Activated naive CD4-positive, alpha-beta T cell treated with anti-CD3 and anti-CD28 coated beads, Interleukin-2, amount 50 U/mL, for 16 hours (primary cell): ENCODE measurements at places on chromosomes 3 and 15.

GRCh38 chr15:47870300-47870955, 153.1 kb downstream of the SEMA6D start:
- DNase-seq: no peak

GRCh38 chr3:27360113-27361078, 8.8 kb downstream of the NEK10 start:
- DNase-seq: no peak

- no peak for DNase-seq
Measured at GRCh38 chr3:141302364-141303141, 65.8 kb upstream of the ZBTB38 start.

DNA sequence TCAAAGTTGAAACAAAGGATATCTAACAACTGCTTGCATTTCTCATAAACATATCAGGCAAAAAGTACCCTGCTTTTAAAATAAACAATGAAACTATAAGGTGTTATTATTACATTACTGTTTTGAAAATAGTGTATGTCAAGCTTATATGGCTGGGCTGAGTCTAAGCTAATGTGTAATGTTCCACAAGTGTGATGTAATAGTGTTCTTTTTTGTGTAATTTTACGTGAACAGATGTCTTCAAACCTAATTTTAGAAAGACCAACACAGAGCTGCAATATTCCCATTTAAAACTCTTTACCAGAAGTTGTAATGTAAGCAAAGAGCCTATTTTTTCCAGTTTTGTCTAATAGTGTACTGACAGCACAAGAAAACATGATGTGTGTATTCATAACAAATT, 34.0 kb downstream of the MINDY2 start:
- no peak for DNase-seq

DNA sequence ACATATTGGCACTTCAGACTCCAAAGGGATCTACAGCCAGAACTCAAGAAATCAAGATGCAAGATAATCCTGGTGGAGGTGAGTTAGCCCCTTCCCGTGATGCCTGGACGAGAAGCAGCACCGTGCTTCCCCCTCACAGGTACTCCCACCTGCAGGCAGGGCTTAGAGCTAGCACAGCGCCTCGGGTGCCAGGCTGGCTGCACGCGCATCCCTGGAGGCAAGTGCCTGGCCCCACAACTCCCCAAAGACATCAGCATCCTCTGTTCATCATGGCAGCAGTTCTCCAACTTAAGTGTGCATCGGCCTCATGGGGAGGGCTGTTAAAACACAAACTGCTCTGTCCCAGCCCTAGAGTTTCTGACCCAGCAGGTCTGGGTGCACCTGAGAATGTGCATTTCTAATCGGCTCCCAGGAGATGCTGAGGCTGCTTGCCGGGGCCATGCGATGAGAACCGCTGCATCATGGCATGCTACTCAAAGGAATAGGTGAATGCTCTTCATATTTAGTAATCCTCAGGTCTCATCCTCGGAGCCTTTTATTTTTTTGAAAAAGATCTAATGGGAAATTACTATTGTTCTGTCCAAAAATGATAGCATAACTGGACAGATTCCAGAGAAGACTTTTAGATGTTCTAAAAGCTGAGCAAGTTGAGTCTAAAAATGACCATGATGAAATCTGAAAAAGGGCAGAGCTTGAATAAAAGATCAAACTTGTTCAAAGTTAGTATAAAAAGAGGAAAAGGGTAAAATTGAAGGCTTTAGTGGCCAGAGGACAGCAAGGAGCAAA, 244.2 kb downstream of the ADAMTS17 start:
- DNase-seq: no peak

- no peak for DNase-seq
Measured at GRCh38 chr3:170274641-170275040, 52.4 kb downstream of the PRKCI start.

- no peak for DNase-seq
Measured at GRCh38 chr3:53114412-53115074, 15.7 kb downstream of the RFT1 start.

DNA sequence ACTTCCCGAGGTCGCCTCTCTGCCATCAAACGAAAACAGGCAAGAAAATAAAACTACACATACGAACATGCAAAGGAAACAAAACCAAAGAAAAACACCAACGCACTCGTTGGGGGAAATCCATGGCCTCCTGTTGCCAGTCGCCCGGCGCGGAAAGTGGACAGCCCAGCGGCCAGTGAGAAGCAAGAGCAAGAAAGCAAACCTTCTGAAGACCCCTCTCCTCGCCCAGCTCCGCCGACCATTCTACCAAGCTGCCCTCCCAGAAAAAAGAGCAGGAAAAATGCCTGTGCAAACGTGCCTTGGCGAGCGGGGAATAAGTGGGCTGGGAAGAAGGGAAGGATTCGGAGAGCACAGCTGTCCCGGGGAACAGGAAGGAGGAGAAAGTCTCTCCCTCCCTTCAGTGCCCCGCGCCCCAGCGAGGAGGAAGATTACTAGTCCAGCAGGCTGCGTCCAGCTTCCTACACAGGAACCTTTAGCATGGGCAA, 802 bp upstream of the NECTIN3 start:
- peak; percentile 21 for DNase-seq

DNA sequence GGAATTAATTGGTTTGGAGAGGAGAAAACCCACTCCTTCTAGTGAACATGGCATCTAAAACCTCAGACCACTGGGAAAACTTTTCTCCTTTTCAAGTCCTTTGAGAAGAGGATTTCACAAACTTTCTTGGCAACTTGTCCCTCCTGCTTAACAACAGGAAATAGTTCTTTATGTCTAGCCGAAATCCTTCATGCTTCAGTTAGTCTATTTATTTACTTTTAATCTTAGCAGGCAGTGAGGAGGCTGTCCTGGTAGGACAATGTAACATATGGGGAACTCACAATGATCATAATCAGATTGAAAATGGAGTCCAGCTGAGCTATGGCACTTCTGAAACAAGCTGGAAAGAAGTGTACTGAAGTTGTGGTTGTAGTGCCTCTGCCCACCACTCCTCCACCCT, 50.6 kb downstream of the KY start:
- no peak for DNase-seq

DNA sequence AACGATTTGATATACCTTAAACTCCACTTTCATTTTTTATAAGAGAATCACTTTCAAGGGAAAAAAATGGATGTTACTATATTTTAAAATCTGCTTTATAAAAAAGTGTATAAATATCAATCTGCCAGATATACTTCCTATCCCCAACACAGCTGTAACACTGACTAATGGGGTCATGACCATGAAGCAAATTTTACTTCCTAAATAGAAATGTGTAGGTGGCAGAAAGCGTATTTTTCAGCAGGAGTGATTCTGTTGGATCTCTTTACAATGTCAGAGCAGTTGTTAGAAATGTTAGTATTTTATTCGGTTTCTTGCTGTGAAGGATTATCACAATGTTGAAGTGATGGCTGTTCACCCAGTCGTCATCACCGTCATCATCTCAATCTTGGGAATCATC, 5.5 kb upstream of the C15orf40 start:
- DNase-seq: no peak

DNA sequence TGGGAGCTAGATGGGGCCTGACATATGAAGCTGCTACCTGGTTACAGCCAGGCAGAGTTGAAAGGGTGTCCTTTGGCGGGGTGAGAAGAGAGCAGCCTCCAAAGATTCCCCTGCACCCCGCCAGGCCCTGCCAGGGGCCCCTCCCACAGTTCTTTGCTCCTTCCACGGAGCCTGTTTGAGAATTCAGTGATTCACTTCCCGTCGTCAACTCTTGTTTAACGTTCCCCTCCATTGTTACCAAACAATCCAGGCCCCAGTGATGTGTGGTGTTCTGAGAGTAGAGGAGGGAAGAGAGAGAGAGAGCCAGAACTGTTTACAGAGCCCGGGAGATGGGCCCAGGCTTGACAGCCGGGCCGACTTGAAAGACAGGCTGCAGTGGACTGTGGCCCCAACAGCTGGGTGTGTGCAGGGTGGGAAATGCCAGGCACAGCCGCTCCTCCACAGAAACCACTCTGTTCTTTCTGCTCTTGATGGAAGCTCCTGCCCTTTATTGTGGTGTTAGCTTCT, 81.5 kb downstream of the SMAD3 start:
- DNase-seq: peak; percentile 32

- DNase-seq: no peak
Measured at GRCh38 chr3:190968616-190969015, 106.1 kb upstream of the GMNC start.

DNA sequence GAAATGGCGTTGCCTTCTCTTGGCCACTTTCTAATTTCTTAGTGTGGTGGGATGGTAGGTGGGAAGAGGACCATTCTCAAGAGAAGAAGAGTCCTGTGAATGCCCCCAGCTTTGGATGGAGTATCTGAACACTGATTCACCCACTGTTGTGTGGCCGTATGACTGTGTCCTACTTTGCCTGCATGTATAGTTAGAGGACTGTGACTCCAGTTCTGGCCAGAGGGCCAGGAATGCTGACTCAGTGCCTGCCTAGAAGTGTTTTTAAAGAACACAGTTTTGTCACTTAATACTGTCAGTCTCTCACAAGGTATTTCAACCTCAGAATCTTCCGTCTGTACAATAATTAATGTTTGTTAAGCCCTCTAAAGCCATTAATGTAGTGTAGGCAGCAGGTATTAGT, 2.1 kb downstream of the SEC61A1 start:
- DNase-seq: no peak
